Activated T-cell treated with anti-CD3 and anti-CD28 coated beads for 48 hours (primary cell): ENCODE measurements at places on chromosomes 2 and 18.

- no peak for DNase-seq
These were observed 94.8 kb downstream of the EML6 start for GRCh38 chr2:54818226-54818625.

- no peak for DNase-seq
These were observed 24.8 kb downstream of the GIGYF2 start for GRCh38 chr2:232721882-232722281.

DNA sequence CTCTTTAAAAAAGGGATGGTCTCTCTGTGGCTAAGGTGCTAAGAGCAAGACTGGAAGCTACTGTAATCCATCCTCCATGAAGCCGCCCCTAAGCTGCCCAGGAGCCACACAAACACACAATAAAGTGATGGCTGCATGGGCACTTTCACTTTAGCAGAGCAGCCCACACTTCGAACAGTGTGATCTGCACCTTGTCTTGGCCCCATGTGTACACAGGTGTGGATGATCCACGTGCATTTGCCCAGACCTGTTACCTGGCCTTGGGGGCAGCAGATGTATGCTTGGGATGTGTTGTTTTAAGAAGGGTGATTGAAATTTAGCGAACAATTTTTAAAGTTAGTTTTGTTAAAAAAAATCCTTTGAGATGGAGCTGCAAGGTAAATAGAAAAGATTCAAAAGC lies 39.9 kb downstream of the TMEM178A start:
- DNase-seq = no peak

- DNase-seq = no peak
These were observed 191.7 kb upstream of the HAAO start for GRCh38 chr2:42984081-42984480.

DNA sequence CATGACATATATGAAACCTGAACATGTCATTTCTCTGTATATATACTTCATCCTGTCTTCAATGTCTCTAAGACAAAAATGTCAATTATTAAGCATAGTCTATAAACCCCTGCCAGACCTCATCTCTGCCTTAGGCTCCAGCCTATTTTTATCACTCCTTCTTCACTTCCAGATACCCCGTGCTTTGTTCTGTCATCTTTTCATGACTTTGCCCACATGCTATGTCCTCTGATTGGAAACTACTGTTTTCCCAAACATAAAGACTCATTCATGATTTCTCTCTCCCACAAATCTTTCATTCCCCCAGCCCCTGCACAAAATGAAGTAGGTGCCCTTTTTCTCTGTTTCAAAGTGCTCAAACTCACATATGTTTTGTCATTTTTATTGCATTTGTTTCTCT lies 1503.9 kb downstream of the DPP10 start:
- DNase-seq = no peak

DNA sequence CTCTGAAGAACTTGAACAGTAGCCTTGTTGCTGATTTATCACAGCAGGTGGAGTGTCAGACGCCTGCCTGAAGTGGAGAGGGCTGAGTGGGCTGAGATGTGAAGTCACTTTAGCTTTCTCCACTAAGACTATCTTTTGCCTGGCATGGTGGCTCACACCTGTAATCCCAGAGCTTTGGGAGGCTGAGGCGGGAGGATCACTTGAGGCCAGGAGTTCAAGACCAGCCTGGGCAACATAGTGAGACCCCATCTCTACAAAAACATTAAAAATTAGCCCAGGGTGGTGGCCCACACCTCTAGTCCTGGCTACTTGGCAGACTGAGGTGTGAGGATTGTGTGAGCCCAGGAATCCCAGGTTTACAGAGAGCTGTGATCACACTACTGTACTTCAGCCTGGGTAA lies 60.6 kb upstream of the TTC39C start:
- DNase-seq = no peak

DNA sequence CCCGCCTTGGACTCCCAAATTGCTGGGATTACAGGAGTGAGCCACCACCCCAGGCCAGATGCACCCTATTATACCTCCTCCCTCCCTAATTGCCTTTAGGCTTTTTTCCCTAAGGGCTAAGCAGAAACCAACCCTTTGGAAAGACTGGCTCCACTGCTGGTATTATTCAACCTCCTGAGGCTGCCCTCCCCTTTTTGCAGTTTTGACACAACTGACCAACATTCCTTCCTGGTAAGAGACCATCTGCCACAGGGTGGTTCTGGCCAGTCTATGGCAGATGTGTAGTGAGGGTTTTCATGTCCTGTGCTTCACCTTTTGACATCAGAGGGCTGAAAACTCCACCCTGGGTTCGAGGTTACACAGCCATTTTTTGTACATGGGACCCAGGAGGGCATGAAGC lies 1785.3 kb upstream of the CELF4 start:
- DNase-seq = no peak

GRCh38 chr2:14543284-14543683 lies 89.2 kb upstream of the LRATD1 start:
- no peak for DNase-seq

- DNase-seq = no peak
These were observed 270.8 kb downstream of the ZEB2 start for GRCh38 chr2:144249035-144249637.
